Activated CD8-positive, alpha-beta memory T cell treated with anti-CD3 and anti-CD28 coated beads, Interleukin-2, amount 10 ng/mL, durations not matched to agents 7 days and 5 days (primary cell): ENCODE measurements at places on chromosomes 5 and 9. TPM values are rescaled to one million over a fixed set of nuclear protein-coding genes. Genes with fewer than 3 reads are reported as not detected.

DNA sequence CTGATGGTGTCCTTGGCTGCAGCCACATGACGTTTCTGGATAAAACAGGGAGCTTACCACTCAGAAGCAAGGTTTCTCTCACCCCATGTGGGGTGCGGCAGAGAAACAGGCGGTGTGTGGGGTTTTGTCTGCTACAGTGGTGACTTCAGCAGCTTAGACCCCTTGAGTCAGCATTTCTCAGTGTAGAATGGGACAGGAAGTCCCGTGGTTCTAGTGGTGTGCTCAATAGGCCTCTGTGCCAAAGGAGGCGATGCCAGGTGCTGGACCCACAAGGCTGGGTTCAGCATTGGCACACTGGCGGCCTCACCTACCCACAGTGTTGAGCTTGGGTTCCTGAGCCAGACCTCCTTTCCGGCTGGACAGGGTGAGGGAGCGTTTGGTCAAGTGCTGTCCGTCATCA, 125.2 kb upstream of the SMIM23 start:
- H3K27ac ChIP-seq, result no peak overlapping the region
- DNase-seq, result no peak
- H3K4me1 ChIP-seq, result peaks cover 4% of the 10 kb centered on the region
- no peaks in the 10 kb centered on the region for H3K36me3 ChIP-seq

DNA sequence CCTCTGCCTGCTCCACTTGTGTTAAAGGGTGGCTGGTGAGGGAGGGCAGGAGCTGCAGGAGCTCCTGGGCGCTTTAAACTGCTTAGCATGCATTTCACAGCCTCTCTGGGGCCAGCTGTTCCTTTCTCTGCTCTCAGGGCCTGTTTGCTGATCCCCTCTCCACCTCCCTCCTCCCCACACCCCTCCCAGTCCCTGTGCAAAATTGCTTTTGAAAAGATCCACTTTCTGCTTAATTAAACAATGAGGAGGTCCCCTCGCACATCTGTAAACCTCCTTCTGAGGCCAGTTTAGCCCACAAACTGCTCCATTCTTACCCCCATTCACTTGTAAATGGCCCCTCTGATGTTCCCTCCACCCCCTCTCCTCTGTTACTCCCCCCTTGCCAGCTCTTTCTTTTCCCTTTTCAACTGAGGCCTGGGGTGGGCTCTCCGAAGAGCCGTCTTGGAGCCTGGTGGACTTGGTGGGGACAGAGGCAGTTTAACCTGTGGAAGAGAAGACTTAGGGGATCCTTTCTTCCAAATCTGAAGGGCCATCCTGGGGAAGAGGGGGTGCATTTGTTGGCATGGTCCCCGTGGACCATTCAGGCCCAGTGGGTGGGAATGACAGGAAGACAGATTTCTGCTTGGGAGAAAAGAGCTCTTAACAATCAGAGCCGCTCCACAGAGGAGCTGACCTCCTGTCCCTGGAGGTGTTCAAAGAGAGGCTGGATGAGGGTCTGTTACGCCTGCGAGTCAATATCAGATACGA, 12.0 kb downstream of the URM1 start:
- H3K27ac ChIP-seq, result no peak overlapping the region
- H3K36me3 ChIP-seq, result peaks cover 9% of the 10 kb centered on the region
- no peaks in the 10 kb centered on the region for H3K4me1 ChIP-seq
- no peaks in the 10 kb centered on the region for H3K27me3 ChIP-seq
- H3K4me3 ChIP-seq, result no peak overlapping the region

DNA sequence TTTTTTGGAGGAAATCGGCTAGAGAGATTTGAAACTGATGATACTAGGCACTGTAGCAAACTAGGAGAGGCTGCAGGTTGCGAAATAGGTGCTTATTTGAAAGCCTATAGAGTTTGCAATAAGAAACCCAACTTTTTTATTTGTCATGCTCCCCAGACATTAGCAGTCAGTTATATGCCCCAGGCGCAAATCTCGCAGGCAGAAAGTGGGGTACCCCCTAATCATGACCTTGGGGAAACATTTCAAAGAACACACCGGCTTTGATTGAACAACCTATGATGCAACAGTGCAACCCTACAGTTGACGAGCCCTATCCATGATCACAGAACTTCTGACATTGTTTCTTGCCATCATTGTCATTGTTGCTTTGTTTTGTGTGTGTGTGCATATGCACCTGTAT, 510.5 kb downstream of the RAB3C start:
- DNase-seq, result no peak
- peaks cover 5% of the 10 kb centered on the region for H3K27me3 ChIP-seq
- peaks cover 27% of the 10 kb centered on the region for H3K36me3 ChIP-seq
- peaks cover 46% of the 10 kb centered on the region for H3K4me1 ChIP-seq
- H3K27ac ChIP-seq, result no peak overlapping the region

- no peak for DNase-seq
- H3K27me3 ChIP-seq, result no peaks in the 10 kb centered on the region
- no peak overlapping the region for H3K27ac ChIP-seq
- H3K36me3 ChIP-seq, result peaks cover 22% of the 10 kb centered on the region
- H3K4me1 ChIP-seq, result no peaks in the 10 kb centered on the region
- H3K4me3 ChIP-seq, result no peak overlapping the region
These were observed 51.7 kb downstream of the JADE2 start for GRCh38 chr5:134577022-134577795.

DNA sequence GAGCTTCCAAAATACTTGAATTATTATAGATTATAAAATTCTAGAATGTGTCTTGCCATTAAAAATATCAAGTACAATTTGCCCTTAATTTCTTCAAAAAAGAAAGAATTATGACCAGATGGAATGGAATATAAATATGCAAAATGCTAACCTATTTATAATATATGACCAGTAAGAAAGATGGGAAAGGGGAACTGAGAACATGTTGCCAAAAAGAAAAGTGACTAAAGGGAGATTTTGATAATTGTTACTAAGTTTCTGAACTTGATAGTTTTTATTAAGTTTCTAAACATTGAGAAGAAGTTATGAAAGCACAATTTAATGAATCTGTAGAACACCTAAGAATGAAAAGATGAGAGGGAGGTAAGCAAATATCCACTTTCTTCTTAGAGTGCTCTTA, 188.4 kb upstream of the NR4A3 start:
- no peak for DNase-seq
- no peak overlapping the region for H3K4me3 ChIP-seq
- peaks cover 3% of the 10 kb centered on the region for H3K27me3 ChIP-seq
- no peak overlapping the region for H3K27ac ChIP-seq
- peaks cover 2% of the 10 kb centered on the region for H3K4me1 ChIP-seq

- no peak overlapping the region for H3K4me3 ChIP-seq
- H3K27me3 ChIP-seq, result no peaks in the 10 kb centered on the region
- no peaks in the 10 kb centered on the region for H3K4me1 ChIP-seq
- DNase-seq, result no peak
- H3K27ac ChIP-seq, result no peak overlapping the region
- no peaks in the 10 kb centered on the region for H3K36me3 ChIP-seq
These were observed 420.1 kb upstream of the MEF2C start for GRCh38 chr5:89303033-89303480.

GRCh38 chr9:10921671-10922070, 308.9 kb upstream of the PTPRD start:
- H3K27me3 ChIP-seq, result no peaks in the 10 kb centered on the region
- no peak overlapping the region for H3K27ac ChIP-seq
- H3K4me1 ChIP-seq, result no peaks in the 10 kb centered on the region
- no peak for DNase-seq
- no peak overlapping the region for H3K4me3 ChIP-seq

DNA sequence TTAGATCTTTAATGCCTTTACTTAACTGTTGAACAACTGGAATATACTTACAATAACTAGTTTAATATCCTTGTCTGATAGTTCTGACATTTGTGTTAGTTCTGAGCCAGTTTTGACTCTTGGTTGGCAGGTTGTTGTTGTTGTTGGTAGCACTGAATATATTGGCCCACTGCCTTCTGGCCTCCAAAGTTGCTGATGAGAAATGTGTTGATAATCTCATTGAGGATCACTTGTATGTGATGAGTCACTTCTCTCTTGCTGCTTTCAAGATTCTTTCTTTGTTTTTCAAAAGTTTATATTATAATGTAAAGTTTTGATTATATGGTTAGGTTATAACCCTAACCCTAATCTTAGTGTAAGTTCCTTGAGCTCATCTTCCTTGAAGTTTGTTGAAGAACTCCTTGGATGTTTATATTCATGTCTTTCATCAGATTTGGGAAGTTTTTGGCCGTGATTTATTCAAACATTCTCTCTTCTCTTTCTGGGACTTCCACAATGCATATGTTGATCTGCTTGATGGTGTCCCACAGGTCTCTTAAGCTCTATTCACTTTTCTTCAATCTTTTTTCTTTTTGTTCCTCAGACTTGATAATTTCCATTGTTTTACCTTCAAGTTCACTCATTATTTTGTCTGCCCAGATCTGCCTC, 149.7 kb downstream of the FGF18 start:
- peaks cover 10% of the 10 kb centered on the region for H3K27me3 ChIP-seq
- DNase-seq, result no peak
- no peaks in the 10 kb centered on the region for H3K4me1 ChIP-seq
- H3K36me3 ChIP-seq, result peaks cover 2% of the 10 kb centered on the region
- no peak overlapping the region for H3K27ac ChIP-seq
- H3K4me3 ChIP-seq, result no peak overlapping the region

GRCh38 chr5:151240924-151241635, 11.9 kb upstream of the GM2A start:
- no peaks in the 10 kb centered on the region for H3K36me3 ChIP-seq
- no peaks in the 10 kb centered on the region for H3K27me3 ChIP-seq
- no peak overlapping the region for H3K27ac ChIP-seq
- H3K4me1 ChIP-seq, result peaks cover 57% of the 10 kb centered on the region
- no peak overlapping the region for H3K4me3 ChIP-seq
- no peak for DNase-seq

- no peak overlapping the region for H3K4me3 ChIP-seq
- H3K4me1 ChIP-seq, result no peaks in the 10 kb centered on the region
- no peak for DNase-seq
- no peak overlapping the region for H3K27ac ChIP-seq
- H3K27me3 ChIP-seq, result peaks cover 2% of the 10 kb centered on the region
These were observed 20.7 kb upstream of the EPB41L4B start for GRCh38 chr9:109341561-109341960.

DNA sequence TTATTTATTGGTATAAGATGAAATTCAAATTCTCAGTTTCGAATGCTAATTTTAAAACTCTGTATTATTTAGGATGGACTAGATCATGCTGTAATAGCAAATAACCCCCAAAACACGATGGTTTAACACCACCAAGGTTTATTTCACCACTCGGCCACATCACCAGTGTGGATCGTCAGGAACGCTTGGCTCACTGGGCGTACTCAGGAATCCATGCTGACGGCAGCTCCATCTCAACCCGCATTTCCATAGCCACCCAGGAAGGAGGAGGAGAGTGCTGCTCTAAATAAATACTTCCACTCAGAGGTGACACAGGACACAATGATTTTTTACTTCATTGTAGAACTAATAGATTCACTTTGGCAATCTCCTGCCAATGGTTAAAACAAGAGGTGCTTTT, 347.4 kb downstream of the SH3GL2 start:
- no peaks in the 10 kb centered on the region for H3K36me3 ChIP-seq
- H3K4me1 ChIP-seq, result no peaks in the 10 kb centered on the region
- DNase-seq, result no peak
- H3K27ac ChIP-seq, result no peak overlapping the region

DNA sequence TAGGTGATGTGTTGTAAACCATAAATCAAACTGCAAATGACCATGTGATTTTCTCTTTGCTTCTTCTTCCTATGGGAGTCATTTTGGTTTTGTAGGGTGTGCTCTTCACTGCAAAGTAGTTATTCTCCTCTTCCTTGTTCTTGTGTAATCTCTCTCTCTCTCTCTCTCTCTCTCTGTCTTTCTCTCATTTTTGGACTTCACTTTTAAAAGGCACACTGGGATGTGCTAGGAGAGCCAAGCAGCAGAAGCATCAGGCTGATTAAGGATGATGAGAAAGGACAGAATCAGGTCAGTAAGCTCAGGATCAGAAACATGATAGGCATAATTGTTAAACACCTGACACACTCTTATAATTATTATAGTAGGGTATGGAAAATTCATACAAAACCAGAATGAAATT, 505.3 kb upstream of the ZNF608 start:
- DNase-seq, result no peak
- no peaks in the 10 kb centered on the region for H3K27me3 ChIP-seq
- H3K36me3 ChIP-seq, result no peaks in the 10 kb centered on the region
- no peaks in the 10 kb centered on the region for H3K4me1 ChIP-seq
- no peak overlapping the region for H3K27ac ChIP-seq
- no peak overlapping the region for H3K4me3 ChIP-seq

GRCh38 chr9:70504834-70505233, 90.4 kb upstream of the KLF9 start:
- no peaks in the 10 kb centered on the region for H3K36me3 ChIP-seq
- H3K4me3 ChIP-seq, result no peak overlapping the region
- H3K4me1 ChIP-seq, result no peaks in the 10 kb centered on the region

DNA sequence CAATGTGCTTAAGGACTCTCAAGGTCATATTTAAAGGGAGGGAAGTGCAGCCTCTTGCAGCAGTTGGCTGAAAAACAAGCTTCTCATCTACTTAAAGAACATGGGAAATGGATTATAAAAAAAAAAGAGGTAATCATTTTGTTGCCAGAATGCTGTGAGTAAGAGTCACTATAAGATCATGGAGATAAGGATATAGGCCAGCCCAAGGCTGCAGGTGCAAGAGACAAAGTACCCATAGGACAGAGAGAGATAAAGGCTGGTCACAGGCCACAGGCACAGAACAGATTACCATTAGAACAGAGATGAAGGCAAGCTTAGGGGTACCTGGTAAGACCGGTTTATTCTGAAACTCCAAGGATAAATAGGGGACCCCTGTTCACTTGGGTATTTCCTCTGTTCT, 70.5 kb downstream of the CDKN2A start:
- H3K27ac ChIP-seq, result no peak overlapping the region
- no peak for DNase-seq
- no peaks in the 10 kb centered on the region for H3K27me3 ChIP-seq
- H3K4me3 ChIP-seq, result no peak overlapping the region
- H3K36me3 ChIP-seq, result peaks cover 7% of the 10 kb centered on the region

DNA sequence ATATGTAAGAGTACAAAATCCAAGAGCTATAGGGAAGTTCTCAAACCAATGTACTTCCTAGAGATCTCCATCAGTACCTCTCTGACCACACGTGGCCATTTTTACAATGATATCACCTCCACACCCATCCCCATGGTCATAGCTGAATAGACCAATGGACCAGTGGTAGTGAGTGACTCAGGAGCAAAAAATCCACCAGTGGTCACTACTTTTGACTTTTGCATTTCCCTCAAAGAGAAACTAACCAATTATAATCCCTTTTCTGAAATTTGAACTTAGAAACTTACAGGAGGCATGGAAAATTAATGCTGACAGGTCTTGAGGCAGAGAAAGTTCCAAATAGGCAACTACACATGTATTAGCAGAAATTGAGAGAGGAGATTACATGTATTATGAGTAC, 238.4 kb downstream of the TRPM3 start:
- H3K27ac ChIP-seq, result no peak overlapping the region
- no peak overlapping the region for H3K4me3 ChIP-seq
- H3K4me1 ChIP-seq, result no peaks in the 10 kb centered on the region
- no peak for DNase-seq

- H3K27me3 ChIP-seq, result no peaks in the 10 kb centered on the region
- H3K4me1 ChIP-seq, result peaks cover 52% of the 10 kb centered on the region
- H3K4me3 ChIP-seq, result no peak overlapping the region
- DNase-seq, result no peak
- no peak overlapping the region for H3K27ac ChIP-seq
- peaks cover 52% of the 10 kb centered on the region for H3K36me3 ChIP-seq
These were observed 96.1 kb upstream of the RASGRF2 start for GRCh38 chr5:80864109-80864508.

The SPATA31E1 gene
- total RNA-seq, result not detected

The FBXO10 gene
- total RNA-seq, result 2.6 TPM

The DNAI1 gene
- total RNA-seq, result not detected

The OTP gene
- 0.05 TPM for total RNA-seq
